ENCODE measurements at places on chromosomes 13 and 19. TPM values are rescaled to one million over a fixed set of nuclear protein-coding genes. Genes with fewer than 3 reads are reported as not detected.

DNA sequence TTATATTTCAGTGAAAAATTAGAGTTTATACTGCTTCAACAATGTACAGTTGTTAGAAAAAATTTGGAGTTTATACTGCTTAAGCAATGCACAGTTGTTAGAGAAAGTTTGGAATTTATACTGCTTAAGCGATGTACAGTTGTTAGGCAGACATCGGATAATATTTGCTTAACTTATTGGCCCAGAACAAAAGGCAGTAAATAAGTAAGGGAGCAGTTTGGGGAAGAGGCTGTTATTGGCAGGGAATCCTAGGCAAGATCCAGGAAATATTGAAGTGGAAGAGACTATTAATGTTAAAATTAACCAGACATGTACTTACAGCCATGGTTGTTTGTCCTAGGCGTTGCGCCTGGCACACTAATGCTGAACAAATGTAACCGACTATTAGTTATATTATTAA lies 166.9 kb downstream of the GPC5 start:
- DNase-seq: no peak

The ADAMTSL5 gene
- total RNA-seq: 14.6 TPM

The NOTCH3 gene
- 4.4 TPM for total RNA-seq

The F10 gene
- total RNA-seq: 10.3 TPM

DNA sequence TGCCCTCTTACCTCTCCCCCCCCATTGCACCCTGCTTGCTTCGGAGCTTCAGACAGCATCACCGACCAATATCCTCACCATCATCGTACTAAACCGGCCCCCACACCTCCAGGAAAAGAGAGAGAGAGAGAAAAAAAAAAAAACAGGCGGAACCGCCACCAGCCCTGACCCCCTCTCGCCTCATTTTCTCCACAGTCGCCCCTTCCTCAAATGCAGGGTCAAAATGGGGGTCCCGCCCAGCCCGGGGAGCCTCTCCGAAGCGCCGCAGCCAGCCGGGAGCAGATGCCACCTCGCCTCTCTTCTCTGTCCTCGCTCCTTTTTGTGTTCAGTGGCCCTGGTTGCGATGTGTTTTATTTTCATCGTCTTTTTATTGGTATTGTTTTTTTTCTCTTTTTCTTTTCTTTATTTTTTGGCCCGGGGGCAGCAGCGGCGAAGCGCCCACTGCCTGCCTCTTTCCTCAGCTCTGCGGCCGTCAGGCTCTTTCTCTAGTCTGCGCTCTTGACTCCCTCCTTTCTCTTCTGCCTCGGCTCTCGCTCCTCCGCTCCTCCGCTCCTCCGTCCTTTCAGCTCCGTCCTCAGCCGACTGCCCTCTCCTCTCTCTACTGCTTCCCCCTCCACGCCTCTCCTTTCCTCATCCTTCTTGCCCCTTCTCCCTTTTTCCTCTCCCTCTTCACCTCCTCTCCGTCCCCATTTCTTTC lies 41.4 kb downstream of the DEDD2 start:
- no peak for DNase-seq

GRCh38 chr13:96091164-96092117 lies 1.5 kb downstream of the HS6ST3 start:
- DNase-seq: no peak

- DNase-seq: no peak
Observed at GRCh38 chr19:48623556-48624066, 4.3 kb downstream of the SPHK2 start.

DNA sequence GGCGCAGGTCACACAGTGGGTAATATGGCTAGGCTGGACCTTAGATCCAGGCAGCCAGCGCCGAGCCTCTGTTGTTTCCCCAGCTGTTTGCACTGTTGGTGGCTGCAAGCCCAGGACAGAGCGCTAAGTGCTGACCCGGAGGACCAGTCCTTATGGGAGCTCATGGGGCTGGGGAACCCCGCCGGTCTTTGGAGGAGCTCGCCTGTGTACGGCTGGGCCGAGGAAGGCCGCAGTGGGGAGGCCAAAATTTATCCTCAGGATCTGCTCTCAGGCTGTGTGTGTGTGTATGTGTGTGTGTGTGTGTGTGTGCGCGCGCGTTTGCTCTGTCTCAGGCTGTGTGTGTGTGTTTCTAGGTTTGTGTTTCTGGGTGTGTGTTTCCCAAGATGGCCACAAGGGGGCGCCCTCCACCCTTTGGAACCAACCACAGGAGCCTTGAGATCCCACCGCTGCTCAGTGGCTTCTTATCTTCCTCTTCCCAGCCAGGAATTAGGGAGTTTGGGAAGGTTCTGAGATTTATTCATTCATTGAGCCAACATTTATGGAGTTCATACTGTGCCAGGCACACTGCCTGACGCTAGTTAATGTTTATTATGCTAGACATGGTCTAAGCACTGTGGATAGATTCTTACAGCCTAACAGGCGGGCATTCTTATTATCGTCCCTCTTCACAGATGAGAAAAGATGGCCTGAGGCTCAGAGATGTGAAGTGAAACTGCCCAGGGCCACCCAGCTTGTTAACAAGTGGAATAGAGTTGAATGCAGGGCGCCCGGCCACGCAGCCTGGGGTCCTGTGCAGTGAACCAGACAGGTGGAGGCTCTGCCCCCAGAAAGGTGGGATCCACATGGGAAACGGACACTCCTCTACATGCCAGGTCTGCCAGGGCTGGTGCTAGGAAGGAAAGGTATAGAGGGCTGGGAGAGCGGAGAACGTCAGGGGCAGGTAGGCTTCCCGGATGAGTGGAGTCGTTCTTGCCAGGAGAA lies 13.0 kb downstream of the PGLYRP1 start:
- peak; percentile 61 for DNase-seq

The TYROBP gene
- total RNA-seq: not detected
